ENCODE measurements at places on chromosomes 7 and 10.

DNA sequence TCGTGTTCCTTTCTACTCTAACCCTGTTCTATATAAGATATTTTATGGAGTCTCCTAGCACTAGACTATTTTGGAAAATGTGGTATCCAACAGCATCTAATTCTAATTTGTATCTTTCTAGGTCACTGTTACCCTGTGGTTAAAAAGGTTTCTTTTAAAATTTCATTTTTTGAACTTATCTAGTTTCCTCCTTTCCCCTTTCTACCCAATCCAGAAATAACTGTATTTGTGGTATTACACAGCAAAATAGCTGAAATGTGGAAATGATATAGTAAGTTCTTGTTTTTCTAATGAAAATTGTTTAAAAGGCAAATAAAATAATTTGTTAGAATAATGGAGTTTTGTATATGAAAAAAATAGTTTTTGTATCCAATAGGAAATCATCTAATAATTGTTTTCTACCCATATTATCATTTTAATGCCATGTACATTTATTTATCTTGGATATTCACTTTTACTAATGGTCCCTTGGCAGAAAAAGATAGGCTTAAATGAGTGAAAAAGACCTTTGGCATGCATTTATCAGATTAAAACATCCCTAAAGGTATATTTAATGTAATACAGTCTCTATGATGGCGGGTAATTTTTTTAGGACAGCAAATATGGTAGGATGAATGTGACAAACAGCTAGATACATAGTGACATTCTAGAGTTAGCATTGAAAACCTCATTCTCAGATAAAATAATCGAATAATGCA is 175.5 kb upstream of the PLXDC2 start:
- no peak for DNase-seq

DNA sequence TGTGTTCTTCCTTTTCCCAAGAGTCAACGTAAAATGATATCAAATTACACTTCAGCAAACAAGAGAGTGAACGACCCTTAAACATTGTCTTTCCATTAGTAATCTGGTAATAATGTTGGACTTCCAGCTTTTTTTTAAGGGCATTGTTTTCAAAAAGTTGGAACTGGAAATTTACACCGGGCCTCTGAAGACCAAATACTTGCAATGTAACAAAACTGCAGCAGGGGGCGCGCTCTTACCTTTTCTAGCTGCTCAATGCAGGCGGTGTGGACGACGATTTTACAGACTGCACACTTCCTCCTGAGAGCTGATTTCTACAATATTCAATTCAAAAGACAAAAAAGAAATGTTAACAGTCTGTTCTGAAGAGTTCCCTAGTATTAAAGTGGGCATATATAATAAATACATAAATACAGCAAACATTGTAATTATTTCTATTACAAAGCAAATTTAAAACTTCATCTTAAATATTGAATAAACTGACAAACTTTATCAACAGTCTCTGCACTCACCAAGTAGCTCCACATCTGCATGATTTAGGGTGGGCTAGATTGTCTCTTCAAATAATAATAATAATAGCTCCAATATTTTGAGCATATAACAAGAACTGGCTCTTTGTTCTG is 190.4 kb downstream of the DGKI start:
- peak; percentile 75 for DNase-seq

- no peak for DNase-seq
Measured at GRCh38 chr7:152382244-152382643, 53.6 kb downstream of the KMT2C start.

DNA sequence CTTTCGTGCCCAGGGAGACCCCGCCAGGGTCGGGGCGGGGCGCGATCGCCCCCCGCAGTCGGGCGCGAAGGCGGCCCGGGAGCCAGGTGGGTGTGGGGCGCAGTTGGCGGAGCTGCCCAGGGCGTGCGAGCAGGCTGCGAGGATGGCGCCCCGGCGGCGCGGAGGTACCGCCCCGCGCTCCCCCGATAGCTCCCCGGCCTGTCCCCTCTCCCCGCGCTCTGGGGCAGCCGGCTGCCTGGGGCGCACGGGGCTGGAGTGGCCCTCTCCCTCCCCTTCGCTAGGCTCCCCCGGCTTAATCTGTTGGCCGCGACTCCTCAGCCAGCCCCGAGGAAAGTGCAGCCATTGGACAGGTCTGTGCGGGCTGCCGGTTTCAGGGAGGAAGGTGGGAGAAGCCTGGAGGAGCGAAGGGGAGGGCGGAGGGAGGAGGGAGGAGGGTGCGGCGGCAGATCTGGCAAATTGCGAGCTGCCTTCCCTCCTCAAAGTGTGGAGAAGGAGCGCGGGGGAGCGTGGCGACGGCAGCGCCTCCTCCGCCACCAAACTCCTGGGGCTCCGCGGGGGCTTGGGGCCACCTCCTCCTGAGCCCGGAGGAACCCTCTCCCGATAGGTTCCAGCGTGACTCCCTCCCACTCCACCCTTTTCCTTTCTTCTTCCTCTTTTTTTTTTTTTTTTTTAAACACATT is 361 bp upstream of the PLXDC2 start:
- DNase-seq: peak; percentile 88

GRCh38 chr7:130560972-130561371 is 69.1 kb downstream of the MEST start:
- no peak for DNase-seq

Data from hindlimb muscle (tissue), 1 donor.